ENCODE measurements at places on chromosomes 12 and 14.

GRCh38 chr14:100340423-100340813 is 17.3 kb downstream of the SLC25A47 start:
- no peak for DNase-seq

GRCh38 chr12:107373238-107373809 is 280.0 kb upstream of the CRY1 start:
- no peak for DNase-seq

DNA sequence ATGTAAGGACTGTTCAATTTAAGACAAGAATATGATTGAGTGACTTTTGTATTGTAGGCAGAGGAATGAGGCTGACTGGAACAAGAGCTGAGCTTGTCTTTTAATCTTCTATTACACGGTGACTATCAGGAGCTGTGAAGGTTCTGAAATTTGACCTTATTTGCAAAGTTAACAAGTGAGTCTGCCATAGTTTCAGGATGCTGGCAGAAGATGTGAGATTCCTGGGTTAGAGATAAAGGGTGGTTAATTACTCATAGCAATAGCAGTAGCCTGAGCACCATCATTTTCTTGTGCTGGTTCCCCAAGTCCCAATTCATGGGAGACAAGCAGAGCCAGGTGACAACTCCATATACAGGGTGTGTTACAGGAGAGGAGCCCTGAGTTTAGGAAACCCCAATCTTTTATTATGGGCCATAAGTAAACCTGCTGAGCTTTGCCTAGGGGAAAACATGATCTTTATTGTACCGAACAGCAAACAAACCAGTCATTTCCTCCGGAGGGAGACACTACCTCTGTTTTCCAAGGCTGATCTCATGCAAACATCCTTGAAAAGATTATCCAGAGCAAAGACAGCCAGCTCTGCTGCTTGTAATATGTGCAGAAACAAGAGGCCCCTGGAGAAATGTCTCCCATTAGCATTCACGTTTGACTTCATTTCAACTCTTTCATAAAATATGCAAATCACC is 51.7 kb upstream of the DDX11 start:
- DNase-seq, result no peak

DNA sequence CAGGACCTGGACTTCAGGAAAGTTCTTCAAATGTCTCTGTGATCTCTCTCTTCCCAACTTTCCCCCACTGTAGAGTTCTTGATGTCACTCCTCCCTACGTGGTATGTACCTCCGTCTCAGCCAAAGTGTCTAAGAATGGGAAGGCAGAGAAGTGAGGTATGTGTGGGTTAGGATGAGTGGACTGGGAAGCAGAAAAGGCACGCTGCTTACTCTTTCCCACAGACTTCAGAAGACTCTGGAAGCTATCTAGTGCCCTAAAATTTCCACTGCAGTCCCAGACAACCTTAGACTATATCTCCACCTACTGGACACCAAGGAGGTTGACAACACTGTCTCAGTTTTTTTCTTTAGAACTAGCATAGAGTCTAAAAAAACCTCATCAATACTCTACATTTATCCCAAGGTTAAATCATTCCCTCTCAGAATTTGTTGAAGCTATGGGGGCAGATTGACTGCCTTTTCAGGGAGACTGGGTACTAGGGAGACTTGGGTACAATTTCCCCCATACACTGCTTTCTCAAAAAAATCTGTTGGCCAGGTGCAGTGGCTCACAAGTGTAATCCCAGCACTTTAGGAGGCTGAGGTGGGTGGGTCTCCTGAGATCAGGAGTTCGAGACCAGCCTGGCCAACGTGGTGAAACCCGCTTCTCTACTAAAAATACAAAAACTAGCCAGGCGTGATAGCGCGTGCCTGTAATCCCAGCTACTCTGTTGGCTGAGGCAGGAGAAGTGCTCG is 20.6 kb upstream of the ITGA5 start:
- DNase-seq, result peak; percentile 63

DNA sequence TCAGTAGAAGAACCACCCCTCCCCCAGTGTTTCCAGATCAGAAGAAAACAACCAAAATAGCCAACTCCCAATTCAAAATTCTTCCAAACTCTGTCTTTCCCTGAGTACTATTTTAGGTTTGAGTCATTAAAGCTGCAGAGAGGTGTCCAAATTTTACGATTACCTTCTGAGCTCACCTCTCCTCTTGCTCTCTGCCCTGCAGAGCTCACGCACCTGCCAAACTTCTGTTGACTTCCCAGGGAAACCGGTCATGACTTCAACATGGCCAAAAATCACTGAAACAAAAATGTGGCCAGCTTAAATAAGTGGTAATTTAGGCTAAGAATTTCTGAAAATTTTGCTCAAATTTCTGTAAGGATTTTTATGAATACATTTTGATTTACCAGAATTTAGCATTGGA is 70.9 kb upstream of the OTX2 start:
- DNase-seq, result no peak

DNA sequence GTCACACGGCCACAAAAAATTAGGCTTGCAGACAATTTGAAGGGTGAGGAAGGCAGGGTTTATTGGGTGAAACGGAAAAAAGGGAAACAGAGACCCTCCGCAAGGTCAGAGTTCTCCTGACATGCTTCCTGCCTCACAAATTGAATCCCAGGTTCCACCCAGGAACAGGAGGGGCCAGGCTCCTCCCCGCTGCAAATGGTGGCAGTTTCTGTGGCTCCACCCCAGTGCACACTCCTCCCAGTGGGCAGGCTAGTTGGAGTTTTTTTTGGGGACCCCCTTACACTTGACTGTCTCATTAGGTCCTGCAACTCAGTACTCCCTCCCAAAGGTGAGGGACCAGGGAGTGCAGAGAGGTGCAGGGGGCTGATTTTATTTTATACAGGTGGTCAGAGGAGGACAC is 39.4 kb upstream of the PPP1CC start:
- DNase-seq, result no peak

DNA sequence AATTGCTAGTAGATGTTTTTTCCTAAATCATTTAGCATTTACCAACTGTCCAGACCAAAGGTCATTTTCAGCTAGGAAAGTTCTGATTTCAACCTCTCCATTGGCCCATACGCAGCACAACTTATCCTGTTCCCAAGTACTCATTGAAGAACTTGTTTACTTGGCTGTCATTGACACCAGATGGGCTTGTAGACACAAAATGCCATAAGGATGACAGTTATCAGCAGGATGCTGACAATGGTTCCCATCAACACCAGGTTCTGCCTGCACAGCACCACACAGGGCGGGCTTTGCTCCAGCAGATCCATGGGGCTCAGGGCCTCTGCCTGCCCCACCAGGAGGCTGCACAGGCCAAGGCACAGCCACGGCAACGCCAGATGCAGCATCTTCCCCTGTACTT is 36.5 kb upstream of the TMPRSS12 start:
- no peak for DNase-seq

DNA sequence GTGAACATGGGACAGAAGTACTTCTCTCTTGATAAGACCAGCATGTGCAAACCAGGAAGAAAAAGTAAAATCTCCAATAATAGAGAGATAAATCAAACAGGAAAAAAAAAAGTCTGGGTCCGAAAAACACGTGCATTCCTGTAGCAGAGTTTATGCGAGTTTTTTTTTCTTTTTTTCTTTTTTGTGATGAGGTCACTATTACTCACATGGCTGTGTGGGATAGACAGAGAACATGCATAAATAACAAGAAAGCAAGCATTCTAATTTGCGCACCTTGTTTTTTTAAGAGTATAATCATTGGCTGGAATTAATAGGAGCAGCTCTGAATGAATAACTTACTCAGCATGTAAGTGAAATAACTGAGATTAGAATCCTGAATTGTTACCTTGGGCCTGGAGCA is 91.9 kb upstream of the CPM start:
- DNase-seq, result no peak

- DNase-seq, result no peak
Measured at GRCh38 chr14:20302042-20302755, 3.6 kb downstream of the TTC5 start.

GRCh38 chr14:100604121-100604501 is 16.9 kb upstream of the BEGAIN start:
- DNase-seq, result no peak

DNA sequence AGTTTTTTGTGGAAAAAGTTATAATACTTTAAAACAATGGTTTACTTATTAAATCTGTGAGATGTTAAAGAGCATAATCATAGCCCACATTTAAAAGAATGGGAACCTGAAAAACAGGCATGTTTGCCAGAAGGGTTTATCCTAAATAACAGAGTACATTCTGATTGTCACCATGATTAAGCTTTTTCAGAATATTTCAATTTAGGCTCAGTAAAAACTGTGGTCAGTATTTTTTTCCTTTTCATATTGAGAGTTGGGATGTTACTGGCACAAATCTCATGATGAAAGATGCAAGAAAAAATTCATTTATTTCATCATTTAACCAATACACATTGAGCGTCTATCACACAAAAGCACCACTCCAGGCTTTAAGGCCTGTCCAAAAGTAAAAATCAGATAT is 18.6 kb downstream of the EPS8 start:
- DNase-seq, result no peak

GRCh38 chr12:62347922-62348650 is 87.9 kb downstream of the USP15 start:
- no peak for DNase-seq

GRCh38 chr12:58583529-58583928 is 336.8 kb downstream of the LRIG3 start:
- DNase-seq, result no peak

GRCh38 chr14:89661392-89661791 is 244.4 kb upstream of the FOXN3 start:
- no peak for DNase-seq
